ENCODE measurements at places on chromosomes 7 and 10.

DNA sequence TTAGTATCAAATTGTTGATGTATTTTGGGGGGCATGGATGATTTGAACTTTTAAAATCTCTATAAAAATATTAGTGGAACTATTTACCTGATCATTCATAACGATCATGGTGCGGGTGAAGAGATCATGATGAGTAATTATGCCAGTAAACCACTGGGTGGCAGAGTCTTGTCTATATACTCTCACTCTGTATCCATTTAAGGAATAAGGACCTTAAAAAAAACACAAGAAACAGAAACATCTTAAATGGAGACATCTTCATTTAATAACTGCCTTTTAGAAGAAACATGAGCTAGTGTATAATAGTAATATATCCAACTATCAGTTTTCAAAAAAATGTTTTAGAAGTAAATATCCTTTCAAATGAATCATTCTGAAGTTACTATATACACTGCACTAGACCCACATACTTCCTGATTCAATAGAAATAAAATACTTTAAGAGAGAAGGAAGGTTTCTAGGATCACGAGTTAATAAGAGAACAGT lies 84.0 kb downstream of the NRBF2 start:
- peak; percentile 40 for DNase-seq

- no peak for DNase-seq
These were observed 14.4 kb upstream of the CRYGN start for GRCh38 chr7:151454305-151454704.

DNA sequence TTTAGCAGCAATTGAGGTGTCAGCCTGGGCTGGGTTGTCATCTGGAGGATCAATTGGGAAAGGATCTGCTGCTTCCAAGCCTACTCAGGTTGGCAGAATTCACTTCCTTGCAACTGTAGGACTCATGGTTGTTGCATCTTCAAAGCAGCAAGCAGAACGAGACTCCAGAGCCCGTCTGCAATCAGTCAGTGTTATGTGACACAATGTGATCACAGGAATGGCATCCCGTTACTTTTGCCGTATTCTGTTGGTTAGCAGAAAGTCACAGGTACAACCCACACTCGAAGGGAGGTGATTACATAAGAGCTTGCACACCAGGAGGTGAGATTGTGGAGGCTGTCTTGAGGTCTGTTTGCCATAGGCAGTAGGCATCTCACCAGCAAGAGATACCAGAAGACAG lies 15.4 kb upstream of the LYZL1 start:
- no peak for DNase-seq

GRCh38 chr10:83104616-83105015 lies 1034.7 kb upstream of the GHITM start:
- no peak for DNase-seq

DNA sequence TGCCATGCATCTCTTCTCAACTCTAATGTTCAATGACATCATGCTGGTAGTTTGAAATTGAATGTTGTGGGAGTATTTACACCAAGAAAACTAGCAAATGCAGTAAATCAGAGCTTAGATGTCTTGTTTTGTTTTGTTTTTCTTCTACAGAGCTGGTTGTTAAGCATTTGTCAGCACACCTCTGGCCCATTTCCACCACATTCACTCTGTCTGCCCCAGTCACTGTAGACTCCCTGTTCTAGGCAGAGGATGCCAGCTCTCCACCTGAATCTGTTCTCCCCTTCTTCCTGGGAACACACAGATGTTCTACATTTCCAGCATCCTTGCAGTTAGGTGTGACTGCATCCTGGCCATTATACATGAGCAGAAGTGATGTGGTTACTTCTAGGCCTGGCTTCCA lies 4.1 kb upstream of the ARHGAP22 start:
- DNase-seq = no peak

- no peak for DNase-seq
These were observed 162.3 kb downstream of the GFRA1 start for GRCh38 chr10:116110736-116111135.

- DNase-seq = no peak
These were observed 25.9 kb downstream of the HELLS start for GRCh38 chr10:94571528-94571927.

- no peak for DNase-seq
These were observed 232.5 kb upstream of the MDFIC start for GRCh38 chr7:114689406-114689805.

DNA sequence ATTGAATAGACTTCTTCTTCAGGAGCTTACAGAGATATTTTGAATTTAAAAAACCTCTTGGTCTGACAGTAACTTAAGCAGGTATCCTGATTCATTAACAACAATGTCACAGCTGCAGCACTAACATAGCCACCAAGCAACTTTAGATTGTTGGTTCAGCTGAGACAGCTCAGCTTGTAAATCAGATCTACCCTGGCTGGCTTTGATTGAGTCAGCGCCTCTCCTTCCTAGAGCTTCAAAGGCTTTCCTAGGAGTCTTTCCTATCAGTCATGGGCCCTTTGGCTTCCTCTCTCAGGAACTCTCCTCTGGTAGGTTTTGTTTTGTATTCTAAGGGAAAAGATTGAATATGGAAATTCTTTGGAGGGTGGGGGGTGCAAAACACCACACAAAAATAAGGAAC lies 70.7 kb upstream of the STEAP4 start:
- DNase-seq = no peak

- DNase-seq = no peak
These were observed at the start of gene KEL for GRCh38 chr7:142961973-142962926. TSS of gene KEL (minus strand) at chr7:142962363. CDS start at chr7:142962206, 157 bp downstream.

GRCh38 chr7:4015371-4015770 lies 666.7 kb upstream of the FOXK1 start:
- peak; percentile 23 for DNase-seq

GRCh38 chr7:157463245-157463644 lies 126.4 kb downstream of the DNAJB6 start:
- no peak for DNase-seq

GRCh38 chr10:66258693-66259092 lies 667.1 kb upstream of the LRRTM3 start:
- DNase-seq = no peak

- no peak for DNase-seq
These were observed 26.7 kb upstream of the LYZL2 start for GRCh38 chr10:30656233-30656632.

DNA sequence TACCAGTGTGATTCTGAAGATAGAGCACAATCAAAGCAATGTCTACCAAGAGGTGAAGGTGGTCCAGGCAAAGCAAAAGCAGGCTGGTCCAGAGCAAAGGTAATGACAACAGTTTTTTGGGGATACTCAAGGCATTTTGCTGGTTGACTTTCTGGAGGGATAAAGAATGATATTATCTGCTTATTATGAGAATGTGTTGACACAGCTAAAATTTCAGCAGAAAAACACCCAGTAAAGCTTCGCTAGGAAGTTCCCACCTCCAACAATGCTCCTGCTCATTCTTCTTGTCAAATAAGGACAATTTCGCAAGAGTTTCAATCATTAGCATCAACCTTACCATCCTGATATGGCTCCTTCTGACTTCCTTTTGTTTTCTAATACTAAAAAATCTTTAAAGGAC lies 24.1 kb downstream of the GPR85 start:
- no peak for DNase-seq

- no peak for DNase-seq
These were observed 60.2 kb downstream of the TFPI2 start for GRCh38 chr7:93830141-93830925.

DNA sequence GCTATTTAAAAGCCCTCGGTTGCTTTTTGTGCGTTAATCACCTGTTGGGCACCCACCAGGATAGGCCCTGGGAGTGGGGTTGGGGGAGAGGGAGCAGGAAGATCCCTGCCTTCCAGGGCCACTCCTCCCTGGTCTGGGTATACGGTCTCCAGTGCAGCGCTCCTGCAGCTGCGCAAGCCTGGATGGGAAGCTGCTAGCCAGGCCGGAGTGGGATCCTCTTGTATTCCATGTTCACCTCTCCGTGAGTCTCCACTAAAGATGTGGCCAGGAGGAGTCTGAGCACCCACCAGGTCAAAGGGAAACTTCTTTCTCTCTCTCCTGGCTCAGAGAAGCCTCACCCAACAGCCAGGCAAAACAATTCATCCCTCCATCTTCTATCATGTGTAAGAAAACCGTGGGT lies 78.8 kb upstream of the ANLN start:
- DNase-seq = no peak

DNA sequence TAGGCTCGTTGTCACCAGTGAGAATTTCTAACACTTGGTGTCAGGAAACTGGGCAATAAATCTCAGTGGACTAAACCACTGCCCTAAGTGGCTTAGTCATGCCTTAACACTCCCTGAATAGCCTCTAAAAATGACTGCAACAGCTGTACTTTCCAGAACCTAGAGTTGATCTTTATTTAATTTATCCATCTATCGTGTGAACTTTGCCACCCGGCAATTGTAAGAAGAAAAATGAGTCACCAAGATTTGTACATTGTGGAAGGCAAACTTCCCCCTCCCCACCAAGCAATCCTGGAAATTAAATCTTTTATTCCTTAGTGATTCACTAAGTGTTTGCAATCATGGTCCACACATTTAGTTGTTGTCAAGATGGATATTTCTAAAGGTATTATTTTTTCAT lies 47.1 kb downstream of the NXPH1 start:
- DNase-seq = no peak

DNA sequence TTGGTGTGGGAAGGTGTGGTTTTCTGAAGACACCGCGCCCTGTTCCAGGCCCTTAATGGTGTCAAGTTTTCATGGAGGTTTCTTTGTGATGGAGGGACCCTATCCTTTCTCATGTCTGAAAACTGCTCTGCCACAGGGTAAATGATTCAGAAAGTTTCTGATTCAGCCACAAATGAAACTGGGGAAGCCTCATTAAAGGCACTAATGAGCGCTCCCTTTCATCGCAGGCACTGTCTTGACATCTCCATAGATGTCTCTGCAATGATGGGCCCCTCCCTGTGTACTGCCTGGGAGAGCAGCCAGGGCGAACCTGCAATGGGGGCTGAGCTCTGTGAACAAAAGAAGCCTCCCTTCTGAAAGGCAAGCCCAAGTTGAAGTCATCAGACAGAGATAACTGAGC lies 355.3 kb downstream of the PRPF18 start:
- no peak for DNase-seq

DNA sequence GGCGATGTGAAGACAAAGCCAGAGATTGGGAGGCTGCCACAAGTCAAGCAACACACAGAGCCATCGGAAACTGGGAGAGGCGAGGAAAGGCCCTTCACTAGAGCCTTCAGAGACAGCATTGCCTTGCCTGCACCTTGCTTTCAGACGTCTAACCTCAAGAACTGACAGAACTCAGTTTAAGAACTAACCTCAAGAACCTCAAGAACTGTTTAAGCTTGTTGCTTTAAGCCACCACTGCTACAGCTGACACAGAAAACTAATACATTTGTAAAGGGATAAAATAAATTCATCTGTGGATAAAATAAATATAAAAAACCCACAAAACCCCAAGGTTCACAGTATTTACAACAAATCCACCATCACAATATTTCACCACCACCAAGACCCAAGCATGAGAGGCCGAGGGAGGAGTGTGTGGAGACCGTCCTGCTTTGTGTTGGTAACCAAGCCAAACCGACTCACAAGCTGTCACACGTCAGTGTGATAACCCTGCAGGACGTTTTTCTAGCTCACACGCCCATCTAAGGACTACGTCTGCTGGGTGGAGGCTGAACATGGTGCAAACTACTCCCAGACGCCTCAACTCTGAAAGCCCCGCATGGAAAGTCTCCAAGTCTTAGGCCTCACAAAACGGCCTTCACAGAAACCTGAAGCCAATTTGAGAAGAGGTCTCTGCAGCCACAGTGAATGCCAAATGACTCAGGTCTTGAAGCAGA lies 116.8 kb downstream of the ABLIM1 start:
- no peak for DNase-seq

- no peak for DNase-seq
These were observed 144.1 kb upstream of the FAM171A1 start for GRCh38 chr10:15515202-15515601.

GRCh38 chr10:76784076-76784475 lies 853.5 kb downstream of the KCNMA1 start:
- DNase-seq = no peak

GRCh38 chr10:1153805-1154351 lies 97.7 kb downstream of the WDR37 start:
- no peak for DNase-seq

DNA sequence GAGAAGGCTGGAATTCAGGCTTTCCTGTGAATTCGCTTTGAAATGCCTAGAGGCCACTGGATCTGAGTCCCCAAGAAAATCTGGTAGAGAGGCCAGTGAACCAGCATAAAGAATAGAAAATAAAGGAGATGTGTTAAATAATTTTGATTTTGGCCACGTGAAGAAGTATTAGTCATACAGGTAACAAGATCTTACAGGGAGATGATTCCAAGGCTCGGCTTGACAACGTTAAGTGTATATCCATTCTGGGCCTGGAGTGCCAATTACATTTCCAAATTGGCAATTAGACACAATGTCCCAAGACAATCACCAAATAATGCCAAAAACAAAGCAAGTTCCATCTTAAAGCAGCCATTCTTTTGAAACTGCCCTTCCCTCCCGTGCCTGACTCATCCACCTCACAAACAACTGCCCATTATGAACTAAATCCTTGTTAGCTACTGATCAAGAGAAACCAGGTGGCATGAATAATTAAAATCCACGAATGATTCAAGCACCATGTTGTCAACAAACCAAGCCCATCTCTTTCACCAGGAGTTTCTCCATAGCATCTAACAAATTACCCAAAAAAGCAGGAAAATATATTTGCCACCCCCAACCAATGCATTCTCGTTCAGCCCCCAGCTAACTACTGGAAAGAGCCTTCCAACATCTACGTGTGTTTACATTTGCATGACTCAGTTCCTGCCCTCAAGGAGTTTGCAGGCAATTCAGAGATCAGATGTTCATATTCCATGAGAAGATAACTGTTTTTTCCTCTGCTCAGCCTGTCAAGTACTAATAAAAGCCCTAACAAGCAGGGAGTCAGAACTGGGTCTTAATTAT lies 8.5 kb downstream of the KCNMA1 start:
- no peak for DNase-seq

DNA sequence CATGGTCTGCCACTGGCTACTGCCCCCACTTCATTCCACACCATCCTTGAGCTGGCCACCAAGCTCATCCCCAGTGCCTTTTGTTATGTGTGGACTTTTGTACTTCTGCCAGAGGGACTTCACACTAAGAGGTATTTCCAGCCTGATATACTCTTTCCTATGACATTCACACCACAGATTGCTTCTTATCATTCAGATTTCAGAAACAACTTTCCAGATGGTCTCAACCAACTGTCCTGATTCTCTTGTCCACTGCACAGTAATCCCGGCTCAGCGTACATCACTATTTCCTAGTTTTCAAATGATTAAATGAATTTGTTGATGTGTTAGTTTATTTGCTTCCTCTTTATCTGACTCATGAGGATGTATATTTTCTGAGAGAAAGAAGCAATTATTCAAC lies 7.1 kb downstream of the CDC14C start:
- no peak for DNase-seq

DNA sequence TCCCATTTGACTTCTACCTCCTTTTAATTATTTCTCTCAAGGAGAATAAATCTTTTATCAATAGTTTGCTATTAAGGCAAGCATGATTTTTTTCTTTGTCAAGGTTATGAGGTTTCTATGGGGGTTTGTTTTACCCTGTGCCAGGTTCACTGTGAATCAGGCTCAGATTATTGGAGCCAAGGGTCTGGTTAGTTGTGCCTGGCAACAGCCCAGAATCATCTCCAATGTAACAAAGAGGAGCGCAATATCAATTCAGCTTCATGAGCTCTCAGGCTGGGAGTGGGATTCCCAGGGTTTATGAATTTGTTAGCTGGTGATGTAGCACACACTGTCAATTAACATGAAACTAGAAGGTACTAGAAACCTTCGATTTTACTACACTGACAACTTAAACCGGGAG lies 73.2 kb downstream of the AASS start:
- DNase-seq = no peak

GRCh38 chr10:108861181-108861754 lies 1062.0 kb downstream of the XPNPEP1 start:
- no peak for DNase-seq

GRCh38 chr7:3909128-3909527 lies 608.1 kb downstream of the SDK1 start:
- no peak for DNase-seq

All from DMS153 (cell line).